NCI-H1436 (cell line): ENCODE measurements at places on chromosomes 1 and 21.

DNA sequence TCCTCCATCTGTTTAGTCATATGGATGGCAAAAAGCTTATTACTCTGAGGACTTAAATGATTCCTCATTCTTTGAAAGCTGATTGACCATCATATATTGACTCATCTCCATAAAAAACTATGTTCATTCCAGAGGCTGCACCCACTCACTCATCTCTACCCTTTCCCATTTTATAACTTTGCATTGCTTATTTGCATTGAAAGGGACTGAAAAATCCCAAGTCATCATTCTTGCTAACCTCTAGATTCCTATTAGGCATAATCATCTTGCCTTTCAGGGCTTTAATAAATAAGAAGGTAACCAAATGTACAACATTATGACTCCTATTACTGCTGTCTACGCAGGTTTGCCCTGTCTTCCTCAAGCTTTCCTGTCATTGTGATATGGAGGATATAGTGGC, 1180.3 kb upstream of the B3GALT2 start:
- no peak for DNase-seq

GRCh38 chr1:25607123-25607522, 9.5 kb upstream of the MAN1C1 start:
- DNase-seq = no peak

- no peak for DNase-seq
These were observed 413.7 kb downstream of the PTPRU start for GRCh38 chr1:29650041-29650400.

- no peak for DNase-seq
These were observed 10.4 kb downstream of the HYI start for GRCh38 chr1:43443197-43443946.

GRCh38 chr1:203629507-203630082, 3.0 kb downstream of the ATP2B4 start:
- DNase-seq = no peak

DNA sequence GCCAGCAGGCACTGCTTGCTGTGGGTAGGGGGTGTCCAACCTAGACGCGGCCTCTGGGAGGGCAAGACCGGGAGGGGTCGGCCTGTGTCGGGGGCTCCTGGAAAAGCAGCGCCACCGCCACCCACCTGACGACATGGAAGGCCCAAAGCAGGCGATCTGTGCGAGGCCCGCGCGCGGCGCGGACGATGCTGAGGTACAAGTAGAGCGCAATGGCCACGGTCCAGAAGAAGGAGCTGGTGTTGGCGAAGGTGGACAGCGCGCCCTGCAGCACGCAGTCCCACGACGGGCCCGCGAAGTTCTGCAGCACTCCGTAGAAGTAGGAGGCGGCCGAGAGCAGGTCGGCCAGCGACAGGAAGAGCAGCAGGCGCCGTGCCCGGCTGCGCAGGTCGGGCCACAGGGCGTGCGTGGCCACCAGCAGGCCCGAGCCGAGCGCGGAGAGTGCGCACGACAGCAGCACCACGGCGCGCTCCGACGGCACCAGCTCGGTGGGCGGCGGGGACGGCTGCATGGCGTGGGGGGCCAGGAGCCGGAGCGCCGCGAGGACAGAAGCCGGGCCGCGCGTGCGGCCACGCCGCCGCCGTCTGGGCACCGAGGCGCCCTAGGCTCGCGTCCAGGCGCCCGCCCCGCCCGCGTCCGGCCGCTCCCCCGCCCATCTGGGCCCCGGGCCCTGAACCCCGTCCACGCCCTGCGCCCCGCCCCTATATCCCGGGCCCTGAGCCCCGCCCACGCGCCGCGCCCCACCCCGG, at the start of gene GPR157:
Gene GPR157 (minus strand): TSS at position 583 of the 746 bp plus-strand sequence. CDS start 75 bp downstream, at position 508.
- peak; percentile 44 for DNase-seq

DNA sequence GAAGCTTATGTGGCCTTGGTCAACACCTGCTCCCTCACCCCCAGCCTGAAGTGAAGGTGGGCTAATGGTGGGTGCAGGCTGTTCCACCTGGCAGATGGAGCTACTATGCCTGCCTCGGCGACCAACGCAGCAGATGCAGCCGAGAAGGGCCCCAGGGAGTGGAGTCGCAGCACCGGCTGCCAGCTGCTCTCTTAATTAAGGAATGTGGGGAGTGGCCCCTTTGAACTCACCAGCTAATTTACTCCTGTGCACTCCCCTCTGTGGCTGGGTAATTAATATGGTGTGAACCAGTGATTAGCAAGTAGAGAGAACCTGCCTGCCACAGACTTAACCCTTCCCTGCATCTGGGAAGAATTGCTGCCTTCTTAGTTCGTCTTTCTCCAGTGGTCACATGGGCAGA, 3.3 kb upstream of the SLAMF8 start:
- DNase-seq = peak; percentile 94

- peak; percentile 80 for DNase-seq
These were observed at the start of gene MAN1C1 for GRCh38 chr1:25616095-25616986. Gene MAN1C1 (plus strand): TSS chr1:25616791. CDS start chr1:25617798, 1,007 bp downstream.

DNA sequence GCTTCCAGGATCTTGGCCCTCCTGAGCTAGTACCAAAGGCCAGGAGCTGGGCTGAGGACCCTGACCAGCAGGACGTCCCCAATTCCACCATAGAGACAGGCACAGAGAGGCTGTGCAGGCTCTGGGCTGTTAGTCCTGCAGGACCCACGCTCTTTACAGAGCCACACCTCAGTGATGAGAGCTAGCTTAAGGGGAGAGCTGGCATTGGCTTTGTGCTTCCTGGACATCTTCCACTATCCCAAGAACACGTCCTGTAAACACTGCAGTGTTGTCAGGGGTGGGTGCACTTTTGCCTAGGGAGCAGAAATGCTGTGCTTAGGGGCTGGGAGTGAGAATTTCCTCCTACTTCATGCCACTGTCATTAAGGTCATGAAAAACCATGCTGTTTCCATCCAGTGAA, 91.7 kb upstream of the EDN2 start:
- no peak for DNase-seq

- DNase-seq = no peak
These were observed 39.7 kb upstream of the IFNLR1 start for GRCh38 chr1:24226749-24227148.

- DNase-seq = no peak
These were observed 236.8 kb downstream of the SMYD3 start for GRCh38 chr1:246270236-246270635.

DNA sequence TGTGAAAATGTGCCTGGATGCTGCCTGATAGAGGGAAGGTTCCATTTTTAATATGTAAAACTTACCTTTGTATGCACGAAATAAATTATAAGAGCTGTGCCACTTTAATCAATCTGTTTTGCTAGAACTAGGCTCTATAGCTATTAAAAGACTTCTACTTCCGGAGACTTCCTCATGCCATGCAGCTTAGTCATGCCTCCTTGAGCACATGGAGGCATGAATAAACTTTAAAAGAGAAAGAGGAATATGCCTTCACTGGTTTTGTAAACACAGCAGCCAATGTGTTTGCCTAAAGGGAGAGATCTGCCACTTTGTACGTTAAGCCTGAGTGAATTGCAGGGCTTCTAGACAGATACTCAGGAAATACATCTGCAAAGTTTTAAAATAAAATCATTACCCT, 604.6 kb downstream of the LRRIQ3 start:
- no peak for DNase-seq

GRCh38 chr1:66686406-66686805, 65.9 kb upstream of the DYNLT5 start:
- no peak for DNase-seq

DNA sequence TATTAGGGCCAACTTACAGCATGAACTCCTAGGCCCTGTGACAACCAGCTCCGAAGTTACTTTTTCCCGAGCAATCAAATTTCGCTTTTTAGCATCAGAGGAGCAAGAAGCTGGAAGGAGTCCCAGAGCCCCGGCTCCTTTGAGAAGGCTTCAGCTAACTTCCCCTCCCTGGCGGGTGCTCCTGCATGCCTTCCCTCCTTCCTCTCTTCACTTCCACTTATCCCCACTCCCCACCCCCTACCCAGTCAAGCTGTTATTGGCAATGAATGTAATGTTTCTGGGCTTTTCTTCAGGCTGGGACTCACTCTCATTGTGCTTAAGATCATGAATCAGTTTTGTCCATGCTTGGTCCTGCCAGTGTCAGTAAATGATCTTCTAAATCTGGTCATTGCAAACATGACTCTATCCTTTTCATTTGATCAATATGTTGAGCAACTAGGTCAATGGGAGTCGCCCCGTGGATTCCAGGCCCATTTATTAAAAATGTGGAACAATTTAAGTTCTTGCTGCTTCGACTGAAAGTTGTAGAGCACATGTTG, 94.5 kb upstream of the TSPAN2 start:
- DNase-seq = no peak

DNA sequence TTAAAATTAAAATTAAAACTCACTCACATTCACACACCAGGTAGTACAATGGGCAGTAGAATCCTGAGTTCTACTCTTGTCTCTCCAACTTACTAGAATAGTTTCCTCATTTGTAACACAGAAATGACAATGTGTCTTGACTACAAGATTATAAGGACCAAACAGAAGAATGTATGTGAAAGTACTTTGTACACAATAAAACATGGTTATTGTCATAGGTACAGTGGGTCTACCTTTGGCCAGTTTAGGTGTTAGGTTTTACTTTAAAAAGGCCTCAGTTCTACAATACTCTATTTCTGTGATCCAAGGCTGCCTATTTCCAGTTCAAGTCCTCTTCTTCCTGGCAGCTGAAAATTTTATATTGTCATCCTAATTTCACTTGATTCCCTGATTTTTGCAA, 50.2 kb downstream of the LUZP1 start:
- DNase-seq = no peak

GRCh38 chr21:18268906-18269305, 24.3 kb downstream of the CHODL start:
- no peak for DNase-seq

- peak; percentile 63 for DNase-seq
These were observed at the start of gene PEA15 for GRCh38 chr1:160205242-160206035. Gene PEA15 (plus strand): TSS chr1:160205384. CDS start chr1:160211545, 6,161 bp downstream.

DNA sequence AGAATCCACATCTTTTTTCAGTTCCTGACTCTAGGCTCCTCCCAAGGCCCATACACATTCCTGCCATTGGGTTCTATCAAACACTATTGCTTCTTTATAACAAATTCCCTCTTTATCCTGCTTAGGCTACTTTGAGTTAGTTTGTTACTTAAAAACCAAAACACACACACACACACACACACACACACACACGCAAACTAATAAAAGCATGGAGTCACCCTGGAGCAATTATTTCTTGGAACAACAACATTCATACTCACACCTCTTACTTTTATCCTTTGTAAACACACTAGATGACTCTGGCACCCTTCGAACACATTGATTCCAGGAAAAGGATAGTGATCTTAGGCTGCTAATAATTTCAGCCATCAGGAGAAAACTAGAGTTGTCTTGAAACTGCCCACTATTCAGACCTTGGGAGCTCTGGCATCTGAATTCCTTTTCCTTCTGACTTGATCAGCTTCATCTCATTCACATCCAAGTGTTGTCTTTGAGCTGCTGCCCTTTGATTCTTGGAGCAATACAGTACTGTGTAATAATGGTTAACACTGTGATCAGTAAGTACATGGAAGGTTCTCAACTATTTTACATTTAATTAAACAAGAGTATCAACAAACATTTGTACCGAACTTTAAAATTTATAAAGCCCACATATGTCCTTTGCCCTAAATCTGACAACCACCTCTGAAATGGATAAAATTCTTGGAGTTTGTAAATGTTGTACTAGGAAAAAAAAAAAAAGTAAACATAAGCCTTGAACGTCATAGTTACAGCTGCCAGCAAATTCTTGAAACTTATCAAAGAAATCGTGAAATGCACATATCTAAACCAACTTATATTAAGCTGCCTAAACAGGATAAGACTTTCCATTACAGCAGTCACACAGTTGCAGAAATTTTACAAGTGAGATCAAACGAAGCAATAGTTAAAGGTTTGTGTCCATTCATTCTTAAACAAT, 2.8 kb upstream of the SEC22B start:
- no peak for DNase-seq

DNA sequence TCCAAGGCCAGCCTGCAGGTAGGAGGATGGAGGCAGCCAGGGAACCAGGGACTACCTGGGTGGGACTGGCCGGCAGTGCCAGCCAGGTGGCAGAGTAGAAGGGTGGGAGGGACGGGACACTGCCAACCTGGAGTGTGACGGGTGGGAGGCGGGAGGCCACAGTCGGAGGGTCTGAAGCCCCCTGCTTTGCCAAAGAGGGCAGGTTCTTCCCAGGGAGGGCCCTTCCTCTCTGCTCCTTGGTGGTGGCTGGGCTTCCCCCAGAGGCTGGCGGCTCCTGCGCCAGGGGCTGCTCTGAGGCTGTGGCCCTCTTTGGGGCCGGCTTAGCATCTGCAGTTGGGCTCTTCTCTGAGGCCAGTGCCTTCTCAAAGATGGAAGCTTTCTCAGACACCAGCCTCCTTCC, 8.7 kb upstream of the TNNT2 start:
- no peak for DNase-seq

- DNase-seq = no peak
These were observed 2.3 kb downstream of the MAGI3 start for GRCh38 chr1:113392541-113393128.

GRCh38 chr1:156582388-156583017, 3.0 kb downstream of the TTC24 start:
- no peak for DNase-seq
